Activated CD4-positive, alpha-beta T cell treated with anti-CD3 and anti-CD28 coated beads for 24 hours (primary cell): ENCODE measurements at places on chromosomes 11 and 22.

- no peak for DNase-seq
These were observed 20.7 kb upstream of the CTTN start for GRCh38 chr11:70377645-70378044.

DNA sequence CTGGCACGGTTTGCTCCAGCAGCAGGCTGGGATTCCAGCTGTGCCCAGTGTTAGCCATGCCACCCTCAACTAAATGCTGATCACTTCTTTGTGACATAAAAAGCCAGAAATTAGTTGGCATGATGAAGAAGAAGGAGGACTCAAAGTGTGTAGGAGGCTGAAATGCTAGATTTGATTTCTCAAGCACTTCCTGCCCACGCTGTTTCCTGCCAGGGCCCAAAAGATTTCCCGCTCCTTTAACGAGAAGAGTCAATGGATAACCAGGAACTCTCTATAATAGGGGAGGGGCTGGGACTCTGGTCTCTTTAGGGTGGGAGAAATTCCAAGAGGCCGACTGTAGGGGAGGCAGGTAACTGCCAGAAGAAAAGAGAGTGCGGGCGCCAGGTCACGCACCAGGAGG is 26.4 kb downstream of the APOL3 start:
- DNase-seq, result no peak

DNA sequence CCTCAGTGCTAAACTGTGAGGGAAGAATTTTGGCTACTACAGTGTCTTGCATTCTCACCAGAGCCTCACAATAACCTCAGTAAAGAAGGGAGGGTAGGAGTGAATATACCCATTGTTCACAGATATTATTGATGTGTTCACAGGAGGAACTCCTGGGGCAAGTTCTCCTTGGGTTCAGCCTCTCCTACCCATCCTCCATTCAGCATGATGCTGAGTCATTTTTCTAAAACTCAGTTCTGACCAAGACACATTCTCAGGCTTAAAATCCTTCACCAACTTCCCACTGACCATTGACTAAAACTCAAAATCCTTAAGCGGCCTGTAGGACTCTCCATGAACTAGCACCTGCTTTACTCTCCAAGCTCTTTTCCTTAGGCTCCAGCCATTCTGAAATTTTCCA is 48.7 kb downstream of the SYTL2 start:
- no peak for DNase-seq

GRCh38 chr11:47179655-47179991 is 2.9 kb upstream of the ARFGAP2 start:
- DNase-seq, result no peak

DNA sequence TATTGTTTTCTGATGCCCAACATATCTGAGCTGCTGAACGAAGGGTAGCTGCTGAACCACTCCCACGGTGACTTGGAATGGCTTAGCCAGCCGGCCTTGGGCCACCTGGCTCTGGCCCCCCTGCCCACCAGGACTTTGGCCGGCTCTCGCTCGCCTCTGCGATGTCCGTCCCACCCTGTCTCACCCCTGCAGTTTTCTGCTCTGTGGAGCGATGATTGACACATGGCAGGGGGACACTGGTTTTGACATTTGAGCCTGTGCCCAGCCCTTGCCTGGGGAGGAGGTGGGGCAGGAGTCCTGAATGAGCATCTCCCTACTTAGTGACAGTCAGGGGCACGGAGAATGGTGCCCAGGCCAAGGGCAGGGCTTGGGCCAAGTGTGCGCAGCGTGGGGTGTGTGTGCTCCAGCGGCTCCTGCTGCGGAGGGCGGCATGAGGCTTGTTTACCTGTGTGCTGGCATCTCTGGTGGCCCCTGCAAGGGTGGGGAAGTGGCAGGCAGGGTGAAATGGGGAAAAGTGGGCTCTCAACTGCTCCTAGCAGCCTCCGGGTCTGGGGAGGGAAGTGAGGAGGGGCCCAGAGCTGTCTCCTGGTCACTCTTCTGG is 15.7 kb upstream of the CDKN1C start:
- no peak for DNase-seq

GRCh38 chr22:43928468-43928867 is 4.9 kb downstream of the PNPLA3 start:
- no peak for DNase-seq
